Hindlimb muscle (tissue), 1 donor: ENCODE measurements at places on chromosomes 4 and X.

GRCh38 chrX:136121788-136122187 lies 25.5 kb upstream of the FHL1 start:
- no peak for DNase-seq

- peak; percentile 29 for DNase-seq
Measured at GRCh38 chrX:154840856-154841255, 6.4 kb upstream of the SMIM9 start.

- DNase-seq = no peak
Measured at GRCh38 chrX:45348296-45348695, 147.6 kb upstream of the DIPK2B start.

- DNase-seq = no peak
Measured at GRCh38 chrX:113868177-113868576, 715.7 kb upstream of the HTR2C start.

DNA sequence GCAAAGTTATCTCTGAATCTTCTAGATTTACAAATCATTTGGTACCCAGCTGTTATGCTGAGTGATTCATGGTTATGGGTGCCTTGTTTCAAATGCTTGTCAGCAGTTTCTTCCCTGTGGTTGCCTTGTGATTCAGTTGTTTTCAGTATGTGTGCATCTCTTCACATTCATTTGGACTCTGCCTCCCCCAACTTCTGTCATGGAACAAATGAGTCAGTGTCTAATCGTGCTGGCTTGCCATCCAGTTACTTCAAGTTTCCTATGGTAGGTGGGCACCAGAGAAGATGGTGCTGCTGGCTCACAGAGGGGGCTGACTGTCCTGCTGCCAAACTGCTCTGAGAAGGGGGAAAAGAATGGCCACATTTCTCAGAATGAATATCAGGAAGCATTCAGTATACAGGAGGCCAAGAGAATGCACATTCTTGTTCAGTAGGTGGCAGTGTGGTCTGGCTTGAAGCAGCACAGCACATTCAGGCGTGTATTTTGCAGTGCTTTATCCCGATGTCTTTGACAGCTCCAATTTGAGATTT lies 260.9 kb downstream of the GLUD2 start:
- peak; percentile 43 for DNase-seq

GRCh38 chr4:112002248-112002661 lies 143.0 kb upstream of the FAM241A start:
- DNase-seq = no peak

DNA sequence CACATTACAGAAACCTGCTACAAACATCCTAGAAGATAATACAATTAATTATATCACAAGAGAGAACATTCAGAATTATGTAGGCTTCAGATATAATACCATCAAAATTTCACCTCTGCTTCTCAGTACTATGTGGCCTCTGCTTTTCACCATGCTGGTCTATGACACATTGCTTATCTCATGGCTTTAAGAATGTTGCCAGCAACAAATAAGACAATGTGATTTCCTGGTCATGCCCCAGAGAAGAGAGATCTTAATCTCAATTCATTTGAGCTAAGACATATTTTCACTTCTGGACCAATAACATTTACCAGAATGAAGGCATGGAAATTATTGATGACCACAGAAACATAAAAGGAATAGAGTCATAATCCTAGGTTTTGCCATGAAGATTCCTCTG lies 1233.4 kb upstream of the ADGRL3 start:
- DNase-seq = no peak

DNA sequence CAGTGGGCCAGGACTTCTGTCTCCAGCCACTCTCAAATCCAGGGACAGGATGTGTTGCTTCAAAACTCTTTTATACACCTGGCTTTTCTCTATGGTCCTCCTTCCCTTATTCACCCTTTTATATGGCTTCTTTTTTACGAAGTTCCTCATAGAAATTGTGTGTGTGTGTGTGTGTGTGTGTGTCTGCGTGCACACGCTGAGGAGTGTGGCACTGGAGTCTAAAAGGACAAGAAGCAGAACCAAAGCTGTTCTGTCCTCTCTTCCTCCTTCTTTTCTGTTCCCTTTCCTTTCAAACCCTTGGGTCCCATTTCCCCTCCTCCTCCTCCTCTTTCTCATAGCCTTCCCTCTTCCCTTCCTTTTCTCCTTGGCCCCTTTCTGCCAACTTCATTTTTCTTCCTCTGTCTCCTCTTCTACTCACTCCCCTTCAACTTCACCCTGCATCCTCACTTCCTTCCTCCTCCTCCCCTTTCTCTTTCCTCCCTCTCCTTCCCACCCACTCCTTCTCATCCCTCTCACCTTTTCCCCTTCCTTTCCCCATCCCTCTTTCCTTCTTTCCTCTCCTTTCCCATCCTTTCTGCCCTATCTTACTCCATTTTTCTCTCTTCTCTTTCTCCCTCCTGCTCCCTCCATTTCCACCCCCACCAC lies 360.5 kb downstream of the MID1IP1 start:
- DNase-seq = no peak

DNA sequence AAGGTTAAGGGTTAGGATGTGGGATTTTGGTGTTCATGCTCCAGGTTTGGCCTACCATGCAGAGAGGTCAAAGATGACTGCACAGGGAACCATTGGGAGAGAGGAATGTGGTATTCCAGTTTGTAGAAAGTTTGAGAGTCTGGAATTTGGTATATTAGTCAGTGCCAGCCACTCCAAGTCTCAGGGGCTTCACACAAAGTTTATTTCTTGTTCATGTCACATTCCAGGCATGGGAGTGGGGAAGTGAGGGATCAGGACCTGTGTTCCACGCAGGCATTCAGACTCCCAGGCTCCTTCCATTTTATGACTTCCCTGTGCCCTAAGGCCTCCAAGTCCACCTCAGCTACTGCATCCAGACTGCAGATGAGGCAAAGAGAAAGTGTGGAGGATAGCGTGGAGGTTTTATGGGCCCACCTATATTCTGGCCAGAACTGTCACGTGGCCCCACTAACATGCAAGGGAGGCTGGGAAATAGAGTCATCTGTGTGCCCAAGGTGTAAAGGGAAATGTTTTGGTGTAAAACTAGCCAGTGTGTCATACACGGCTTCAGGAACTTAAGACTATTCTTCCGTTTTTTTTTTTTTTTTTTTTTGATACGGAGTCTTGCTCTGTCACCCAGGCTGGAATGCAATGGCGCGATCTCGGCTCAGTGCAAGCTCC lies 140.6 kb upstream of the SCML1 start:
- DNase-seq = no peak

GRCh38 chrX:97402903-97403302 lies 519.2 kb downstream of the RPA4 start:
- no peak for DNase-seq

DNA sequence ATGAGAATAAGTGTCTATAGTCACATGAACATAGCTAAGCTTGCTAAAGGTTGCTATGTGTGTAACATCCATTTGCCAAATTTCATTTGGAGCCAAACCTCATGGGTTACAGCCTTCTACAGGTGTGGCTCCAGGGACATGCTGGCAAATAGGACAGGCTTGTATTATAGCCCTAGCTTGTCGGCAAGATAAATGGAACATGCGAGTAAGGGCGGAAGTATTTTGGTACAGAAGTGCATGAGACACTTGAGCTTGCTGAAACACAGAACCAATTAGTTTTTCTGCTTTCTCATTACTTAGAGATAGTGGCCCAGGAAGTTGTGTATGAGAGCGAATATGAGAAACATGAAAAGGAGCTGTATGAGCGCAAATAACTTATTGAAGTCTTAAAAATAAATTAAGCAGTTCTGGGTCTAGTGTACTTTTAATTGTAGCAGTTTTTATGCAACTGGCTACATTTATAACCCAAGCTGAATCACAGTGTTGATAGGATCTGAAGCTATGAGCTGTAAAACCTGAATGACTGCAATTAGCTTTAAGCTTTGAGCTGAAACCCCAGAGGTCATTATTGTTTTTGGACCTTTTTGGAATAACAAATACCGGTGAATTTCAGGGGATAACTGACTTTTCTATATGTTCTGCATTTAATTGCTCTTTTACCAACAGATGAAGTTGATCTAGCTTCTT lies 64.6 kb downstream of the KDM5C start:
- DNase-seq = no peak

DNA sequence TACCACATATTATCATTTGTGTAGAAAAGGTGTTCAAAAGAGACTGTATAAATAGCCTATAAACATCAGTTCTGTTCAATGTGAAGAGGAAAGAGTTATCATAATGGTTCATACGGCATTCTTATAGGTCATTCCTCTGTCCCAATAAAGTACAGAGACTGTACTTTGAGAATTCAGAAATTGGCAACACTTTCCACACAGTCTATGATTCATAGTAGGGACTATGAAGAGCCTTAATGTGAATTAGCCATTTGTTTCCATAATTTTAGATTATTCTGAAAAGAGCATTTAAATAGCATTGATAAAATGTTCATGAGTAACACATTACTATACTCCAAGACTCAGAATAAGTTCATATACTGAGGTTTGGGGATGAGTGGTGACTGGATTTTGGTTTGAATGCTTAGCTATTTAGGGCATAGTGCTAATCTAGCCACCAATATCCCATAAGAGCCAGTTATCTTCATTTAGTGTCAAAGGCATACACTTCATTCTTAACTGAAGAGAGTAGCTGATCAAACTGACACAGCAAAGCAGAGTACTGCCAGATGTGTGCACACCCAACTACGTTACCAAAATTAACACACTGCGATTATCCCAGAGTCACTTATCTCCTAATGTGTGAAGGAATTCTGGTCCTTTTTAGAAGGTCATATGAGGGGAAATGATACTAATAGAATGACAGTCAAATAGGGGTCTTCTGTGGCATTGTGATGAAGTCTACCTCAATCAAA lies 10.2 kb downstream of the ANK2 start:
- no peak for DNase-seq

DNA sequence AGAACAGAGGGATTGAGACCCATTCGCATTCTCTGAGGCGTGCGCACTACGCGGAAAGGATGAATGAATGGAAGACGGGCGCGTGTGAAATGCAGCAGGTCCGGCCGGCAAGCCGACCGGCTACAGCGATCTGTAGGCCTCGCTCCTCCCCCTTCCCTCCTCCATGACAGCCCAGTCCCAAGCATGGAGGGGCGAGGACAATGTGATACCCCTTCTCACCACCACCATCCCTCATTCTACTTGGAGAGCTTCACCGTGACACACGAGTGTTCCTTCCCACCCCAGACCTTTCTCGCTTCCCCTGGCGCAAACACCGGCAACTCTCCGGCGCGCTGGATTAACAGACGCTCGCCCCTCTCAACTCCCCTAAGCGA lies 815 bp downstream of the EIF4E start:
- DNase-seq = peak; percentile 84

DNA sequence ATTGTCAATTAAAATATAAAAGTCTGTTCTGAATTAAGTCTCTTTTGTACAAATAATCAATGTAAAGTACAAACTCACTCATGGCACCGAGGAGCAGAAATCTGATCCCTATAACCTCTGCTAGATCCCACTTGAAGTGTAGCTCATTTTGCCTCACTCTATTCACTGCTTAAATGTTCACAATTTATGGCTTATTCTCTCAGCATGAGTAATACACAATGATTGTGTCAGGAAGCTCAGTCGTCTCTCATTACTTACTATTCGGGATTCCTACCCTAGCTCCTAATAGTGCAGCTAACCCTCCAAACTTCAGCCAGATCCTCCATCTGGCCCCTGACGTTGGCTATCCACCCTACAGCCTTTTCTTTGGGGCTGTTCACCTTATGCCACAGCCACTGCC lies 4.7 kb upstream of the AMMECR1 start:
- DNase-seq = no peak

DNA sequence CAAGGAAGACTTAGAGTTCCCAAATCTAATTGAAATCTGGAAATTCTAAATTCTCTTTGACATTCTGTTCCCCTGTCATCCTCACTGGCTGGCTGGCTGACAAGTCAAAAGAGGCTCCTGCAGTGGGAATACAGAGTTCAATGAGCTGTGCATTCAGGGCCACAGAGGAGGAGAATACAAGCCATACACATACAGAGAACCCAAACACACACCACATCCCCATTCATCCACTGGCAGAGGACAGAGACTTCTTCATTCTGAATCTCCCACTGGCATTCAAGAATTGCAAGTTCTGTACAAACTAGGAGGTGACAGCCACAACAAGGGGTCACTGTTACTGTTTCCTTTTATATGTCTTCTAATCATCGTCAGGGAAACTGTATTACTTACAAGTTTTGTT lies 49.7 kb downstream of the SAT1 start:
- DNase-seq = no peak

GRCh38 chr4:82969414-82969813 lies 41.2 kb downstream of the LIN54 start:
- no peak for DNase-seq

GRCh38 chr4:138181287-138181686 lies 60.9 kb downstream of the SLC7A11 start:
- DNase-seq = peak; percentile 46

DNA sequence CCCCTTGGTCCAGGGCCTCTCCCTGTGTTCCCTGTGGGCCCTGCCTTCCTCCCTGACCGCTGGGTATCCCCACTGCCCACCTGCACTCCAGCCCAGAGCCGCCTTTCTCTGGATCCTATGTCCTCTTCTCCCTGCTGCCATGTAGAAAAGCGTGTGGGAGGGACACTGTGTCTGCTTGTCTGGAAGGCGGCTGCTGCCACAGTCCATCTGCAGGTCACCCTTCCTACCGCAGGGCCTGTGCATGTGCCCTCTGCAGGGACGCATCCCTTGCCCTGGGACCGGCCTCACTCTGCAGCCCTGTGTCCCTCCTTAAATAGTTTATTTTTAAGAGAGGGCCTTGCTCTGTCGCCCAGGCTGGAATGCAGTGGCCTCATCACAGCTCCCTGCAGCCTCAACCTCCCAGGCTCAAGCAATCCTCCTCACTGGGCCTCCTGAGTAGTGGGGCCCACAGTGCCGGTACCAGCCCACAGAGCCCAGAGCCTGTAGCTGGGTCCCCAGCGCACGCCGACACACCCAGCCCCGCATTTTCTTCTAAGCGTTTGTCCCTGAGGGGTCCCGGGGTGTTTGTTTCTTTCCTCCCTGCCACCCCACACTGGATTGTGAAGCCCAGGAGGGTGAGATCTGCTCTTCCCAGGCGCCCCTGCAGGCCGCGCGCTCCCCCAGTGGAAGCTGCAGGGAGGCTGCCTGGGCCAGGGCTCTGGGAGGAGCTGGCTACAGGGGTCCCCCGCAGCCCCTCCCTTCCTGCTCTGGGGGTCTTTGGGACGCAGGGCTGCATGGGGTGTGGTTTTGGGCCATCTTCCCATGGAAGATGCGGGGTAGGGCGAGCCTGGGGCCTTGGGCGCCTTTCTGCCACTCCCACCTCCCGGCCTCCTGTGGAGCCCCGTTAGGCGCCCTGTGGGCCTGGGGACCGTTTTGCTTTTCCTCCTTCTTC lies 12.8 kb upstream of the NAT8L start:
- no peak for DNase-seq

DNA sequence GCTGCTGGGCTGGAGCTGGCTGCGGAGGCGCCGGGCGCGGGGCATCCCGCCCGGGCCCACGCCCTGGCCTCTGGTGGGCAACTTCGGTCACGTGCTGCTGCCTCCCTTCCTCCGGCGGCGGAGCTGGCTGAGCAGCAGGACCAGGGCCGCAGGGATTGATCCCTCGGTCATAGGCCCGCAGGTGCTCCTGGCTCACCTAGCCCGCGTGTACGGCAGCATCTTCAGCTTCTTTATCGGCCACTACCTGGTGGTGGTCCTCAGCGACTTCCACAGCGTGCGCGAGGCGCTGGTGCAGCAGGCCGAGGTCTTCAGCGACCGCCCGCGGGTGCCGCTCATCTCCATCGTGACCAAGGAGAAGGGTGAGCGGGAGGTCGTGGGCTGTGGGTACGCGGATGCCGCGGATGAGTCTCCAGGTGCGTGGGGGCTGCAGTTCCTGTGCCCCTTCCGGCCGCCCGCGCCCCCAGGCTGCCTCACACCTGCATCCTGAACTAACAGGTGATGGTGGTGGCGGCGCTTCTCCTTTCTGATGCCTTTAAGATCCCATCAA lies 499 bp downstream of the CYP2U1 start:
- DNase-seq = no peak

GRCh38 chr4:45036677-45037076 lies 310.3 kb upstream of the GNPDA2 start:
- DNase-seq = no peak
